ENCODE measurements at places on chromosomes 11 and 22.

DNA sequence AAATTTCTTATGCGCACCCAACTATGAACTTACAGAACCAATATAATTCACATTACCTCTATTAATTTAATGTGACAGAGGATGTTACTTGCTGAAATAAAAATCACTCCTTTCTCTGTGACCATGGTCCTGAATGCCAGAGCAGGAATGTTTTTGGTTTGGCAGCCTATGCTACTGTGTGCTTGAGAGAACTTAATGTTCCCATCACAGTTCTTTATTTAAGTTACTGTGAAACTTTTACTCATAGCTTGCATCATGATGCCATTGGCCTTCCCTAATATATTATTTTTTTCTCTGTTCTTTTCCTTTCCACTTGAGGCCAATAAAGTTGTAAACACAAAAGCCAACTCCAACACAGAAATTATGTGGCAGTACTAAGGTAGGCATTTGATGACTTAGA lies 142.2 kb downstream of the FAM76B start:
- DNase-seq = peak; percentile 82

DNA sequence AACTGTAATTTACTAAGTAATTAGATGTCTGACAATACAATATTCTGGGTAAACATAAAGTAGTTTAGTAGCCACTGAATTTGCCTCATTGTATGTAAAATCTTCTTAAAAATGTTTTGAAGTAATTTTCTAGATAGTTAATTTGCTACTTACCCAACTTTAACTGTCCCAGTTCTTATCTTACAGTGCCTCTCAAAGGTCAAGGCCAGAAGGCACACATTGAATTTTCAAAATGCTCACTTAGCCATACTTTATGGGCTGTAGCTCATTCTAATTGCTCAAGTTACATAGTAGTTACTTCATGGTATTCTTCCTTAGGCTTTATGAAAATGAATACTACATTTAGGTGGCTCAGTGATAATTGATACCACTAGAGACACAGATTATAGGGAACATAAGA lies 666.6 kb downstream of the CNTN5 start:
- DNase-seq = no peak

- DNase-seq = peak; percentile 67
These were observed 182.6 kb downstream of the TRPC6 start for GRCh38 chr11:101401245-101401644.

GRCh38 chr11:27390318-27391295 lies 27.6 kb upstream of the CCDC34 start:
- DNase-seq = no peak

DNA sequence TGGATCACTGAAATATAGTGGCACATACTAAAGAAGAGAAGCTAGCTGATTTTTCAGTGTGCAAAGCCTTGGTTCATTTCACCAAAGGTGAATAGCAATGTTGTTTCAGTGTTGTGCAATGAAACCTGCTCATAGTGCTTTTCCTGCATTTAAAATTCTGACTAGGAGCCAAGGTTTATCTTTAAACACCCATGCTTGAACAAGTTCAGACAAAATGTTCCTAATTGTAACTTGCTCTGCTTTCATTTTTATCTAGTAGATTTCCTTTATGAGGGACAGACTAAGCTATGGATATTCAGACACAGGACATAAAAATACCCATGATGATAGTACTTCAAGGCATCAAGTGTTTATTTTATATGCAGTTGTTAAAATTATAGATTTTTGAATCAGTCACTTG lies 47.7 kb downstream of the BBOX1 start:
- DNase-seq = no peak

DNA sequence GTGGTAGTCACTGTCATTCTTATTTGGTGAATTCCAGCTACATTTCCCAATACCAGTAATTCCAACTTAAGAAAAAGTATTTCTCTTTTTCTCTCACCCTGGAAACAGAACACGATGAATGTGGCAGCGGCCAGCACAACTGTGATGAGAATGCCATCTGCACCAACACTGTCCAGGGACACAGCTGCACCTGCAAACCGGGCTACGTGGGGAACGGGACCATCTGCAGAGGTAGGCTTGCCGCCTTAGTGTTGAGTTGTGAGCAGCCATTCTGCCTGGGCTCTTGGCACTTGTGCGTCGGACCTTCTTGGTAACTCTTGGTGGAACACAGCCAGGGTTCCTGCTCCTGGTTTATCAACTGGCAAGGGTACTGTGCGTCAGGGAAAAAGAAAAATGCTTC lies 559.8 kb downstream of the NELL1 start:
- DNase-seq = no peak

- peak; percentile 49 for DNase-seq
These were observed 865 bp downstream of the RBM14 start for GRCh38 chr11:66617155-66617834.

DNA sequence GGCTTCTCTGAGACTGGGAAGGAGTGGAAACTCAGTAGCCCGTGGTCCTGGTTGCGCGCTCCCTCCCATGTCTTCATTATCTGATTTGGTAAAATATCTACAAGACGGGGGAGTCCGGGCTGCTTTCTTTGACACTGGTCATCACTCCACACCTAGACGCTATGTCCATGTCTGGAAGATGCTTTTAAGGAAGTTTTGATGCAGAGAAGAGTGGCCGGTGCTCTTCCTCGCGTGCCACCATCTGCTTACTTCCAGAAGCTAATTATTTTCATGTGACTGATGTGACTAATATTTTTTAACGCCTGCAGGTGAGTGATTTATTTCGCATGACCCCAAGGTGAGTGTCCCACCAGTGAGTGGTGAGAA lies 339 bp upstream of the TRIM21 start:
- no peak for DNase-seq

GRCh38 chr11:16097543-16097942 lies 258.8 kb downstream of the SOX6 start:
- DNase-seq = no peak

DNA sequence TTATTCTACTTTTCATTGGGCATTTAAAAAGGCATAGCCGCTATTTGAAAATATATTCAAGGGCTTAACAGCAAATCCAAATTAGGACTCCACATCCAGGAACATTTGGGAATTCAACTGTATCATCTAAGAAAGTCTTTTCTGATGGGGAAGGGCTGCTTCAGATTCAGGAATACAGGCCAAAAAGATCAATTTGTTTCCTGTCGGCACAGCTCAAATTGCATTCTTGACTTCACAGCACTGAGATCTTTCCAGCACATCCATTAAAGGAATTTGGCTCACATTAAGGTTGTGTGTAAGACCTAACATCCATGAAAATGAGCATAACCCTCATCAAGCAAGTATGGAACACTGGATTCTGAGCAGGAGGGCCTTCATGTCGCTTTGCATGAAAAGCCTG lies 1169.5 kb upstream of the CCDC90B start:
- no peak for DNase-seq

DNA sequence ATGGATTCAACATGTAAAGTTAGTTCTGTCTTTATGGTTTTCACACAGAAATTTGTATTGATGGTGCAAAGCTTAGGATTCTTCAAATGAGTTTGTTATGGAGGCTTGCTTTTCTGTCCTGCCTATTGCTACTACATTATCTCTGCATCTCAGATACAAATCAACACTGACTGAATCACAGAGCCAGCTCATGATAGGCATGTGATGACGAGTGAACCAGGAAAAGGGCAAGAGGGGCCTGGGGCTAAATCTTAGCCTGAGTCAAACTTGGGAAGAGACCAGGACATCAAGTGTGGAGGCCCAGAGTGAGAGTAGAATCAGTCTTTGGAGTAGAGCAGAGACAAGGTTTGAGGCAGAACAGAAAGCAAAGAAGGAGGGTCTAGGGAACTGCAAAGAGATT lies 107.1 kb upstream of the CD44 start:
- peak; percentile 65 for DNase-seq

DNA sequence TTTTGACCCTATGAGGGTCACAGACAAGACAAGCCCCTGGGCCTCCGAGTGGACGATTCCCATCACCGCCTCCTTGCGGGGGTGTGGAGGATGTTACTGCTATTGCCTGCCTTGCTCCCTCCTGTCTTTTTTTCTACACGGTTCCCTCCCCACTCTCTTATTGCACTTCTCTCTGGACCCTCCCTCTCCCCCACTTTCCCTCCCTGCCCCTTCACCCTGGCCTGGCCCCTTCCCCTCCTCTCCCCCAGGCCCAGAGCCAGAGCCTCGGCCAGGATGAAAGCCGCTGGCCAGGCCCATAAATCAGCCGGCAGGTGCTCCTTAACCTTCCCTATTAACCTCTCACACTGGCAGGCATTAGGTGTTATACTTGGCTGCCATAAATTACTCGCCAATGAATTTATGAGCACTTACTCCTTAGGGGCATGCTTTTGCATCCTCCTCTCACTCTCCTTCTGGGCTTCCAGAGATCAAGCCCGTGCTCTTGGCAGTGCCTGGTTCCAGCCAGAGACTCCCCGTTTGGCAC lies 18.3 kb upstream of the ALX4 start:
- DNase-seq = no peak

- peak; percentile 35 for DNase-seq
These were observed 113.9 kb downstream of the CCDC81 start for GRCh38 chr11:86488553-86488952.

DNA sequence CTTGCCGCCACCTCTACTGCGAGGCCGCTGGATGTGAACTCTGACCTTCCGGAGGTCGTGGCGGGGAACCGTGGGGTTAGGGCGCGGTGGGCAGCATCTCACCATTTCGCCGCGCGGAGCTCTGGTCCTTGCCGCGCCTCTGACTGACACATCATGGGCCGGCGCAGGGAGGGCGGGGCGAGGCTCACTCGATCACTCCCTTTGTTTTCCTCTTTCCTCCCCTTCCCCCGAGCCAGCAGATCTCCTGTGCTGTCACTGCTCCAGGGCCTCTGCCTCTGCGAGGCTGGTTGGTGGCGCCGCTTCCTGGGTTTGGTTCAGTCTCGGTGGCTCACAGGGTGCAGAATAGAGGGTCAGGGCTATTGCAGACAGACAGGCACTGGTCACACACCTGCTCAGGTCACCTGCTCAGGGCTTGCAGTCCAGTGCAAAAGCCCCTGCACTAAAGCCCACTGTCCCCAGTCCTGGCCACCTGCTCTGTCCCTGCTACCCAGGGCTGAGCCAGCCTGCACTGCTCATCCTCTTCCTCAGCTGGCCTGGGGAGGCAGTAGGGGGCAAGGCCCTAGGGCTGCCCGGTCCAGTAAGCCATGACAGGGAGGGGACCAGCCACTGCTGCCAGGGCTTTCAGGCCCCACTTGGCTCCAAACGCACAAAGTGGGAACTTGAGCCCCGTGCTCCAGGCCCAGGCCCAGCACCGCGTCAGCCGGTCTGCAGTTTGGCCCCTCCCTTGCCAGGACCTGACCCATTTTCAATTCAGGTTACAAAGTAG lies 36.2 kb downstream of the PISD start:
- peak; percentile 50 for DNase-seq

DNA sequence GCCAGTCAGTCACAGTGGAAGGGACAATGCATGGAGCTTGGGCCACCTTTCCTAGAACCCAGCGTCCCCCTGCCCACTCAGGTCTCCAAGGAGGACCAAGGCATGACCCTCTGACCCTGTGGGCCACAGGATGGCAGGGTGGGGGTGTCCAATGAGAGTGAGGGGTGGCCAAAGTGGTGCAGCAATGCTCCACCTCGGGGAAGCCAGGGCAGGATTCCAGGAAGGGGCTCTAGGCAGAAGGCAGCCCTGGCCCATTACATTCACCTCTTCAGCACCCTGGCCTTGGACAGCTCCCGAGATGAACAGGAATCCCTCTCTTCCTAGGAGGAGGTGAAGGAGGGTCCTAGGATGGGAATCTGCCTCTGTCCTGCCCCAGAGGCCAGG lies 597.5 kb downstream of the BRD1 start:
- no peak for DNase-seq

GRCh38 chr22:27022896-27023361 lies 365.5 kb downstream of the MIAT start:
- DNase-seq = no peak

- no peak for DNase-seq
These were observed 5.2 kb upstream of the C22orf42 start for GRCh38 chr22:32164075-32164860.

DNA sequence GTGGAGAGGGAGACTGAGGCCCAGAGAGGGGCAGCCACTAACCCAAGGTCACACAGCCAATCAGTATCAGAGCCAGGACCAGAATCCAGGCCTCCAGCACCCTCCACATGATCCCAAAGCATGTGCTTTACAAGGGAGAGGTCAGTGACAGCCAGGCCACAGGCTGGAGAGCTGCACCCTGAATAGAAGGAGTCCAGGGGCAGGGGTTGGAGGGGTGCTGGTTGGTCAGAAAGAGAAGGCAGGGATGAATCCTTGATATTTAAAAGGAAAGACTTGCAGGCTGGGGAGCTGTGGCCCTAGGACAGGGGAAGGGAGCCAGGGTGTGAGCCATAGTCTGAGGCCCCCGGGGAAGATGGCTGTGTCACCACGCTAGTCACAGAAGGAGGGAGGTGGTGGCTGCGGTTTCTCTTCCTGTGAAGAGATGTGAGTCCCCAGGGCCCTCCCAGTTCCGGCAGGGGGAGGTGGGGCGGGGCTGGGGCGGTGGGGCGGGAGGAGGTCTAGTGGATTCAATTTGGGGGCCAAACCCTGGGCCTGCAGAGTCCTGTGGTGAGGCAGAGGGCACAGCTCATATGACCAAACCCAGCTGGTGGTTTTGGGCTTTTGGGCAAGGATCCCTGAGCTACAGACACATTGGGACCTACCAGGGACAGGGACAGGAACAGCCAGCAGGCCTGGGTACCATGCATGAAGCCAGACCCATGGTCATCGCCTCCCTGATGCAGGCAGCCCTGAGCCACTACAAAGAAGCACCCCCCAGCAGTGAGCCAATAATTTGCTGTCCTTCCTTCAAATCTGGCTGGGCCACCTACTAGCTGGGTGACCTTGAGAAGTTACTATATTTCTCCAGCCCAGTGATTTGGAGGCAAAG lies 14.0 kb downstream of the RAC2 start:
- DNase-seq = peak; percentile 55

DNA sequence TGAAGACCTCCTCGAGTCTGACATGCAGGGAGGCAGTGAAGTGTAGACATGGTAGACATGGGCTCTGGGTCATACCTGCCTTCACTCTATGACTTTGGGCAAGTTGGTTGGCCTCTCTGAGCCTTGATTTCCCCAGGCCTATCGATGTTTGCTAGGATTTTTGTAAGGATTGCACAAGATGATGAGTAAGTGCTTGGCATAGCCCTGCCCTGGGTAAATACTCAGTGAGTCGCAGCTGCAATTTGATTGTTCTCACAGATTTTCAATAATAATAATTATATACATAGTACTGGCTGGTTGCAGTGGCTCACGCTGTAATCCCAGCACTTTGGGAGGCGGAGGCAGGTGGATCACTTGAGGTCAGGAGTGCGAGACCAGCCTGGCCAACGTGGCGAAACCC lies 18.1 kb downstream of the MCM5 start:
- peak; percentile 54 for DNase-seq

DNA sequence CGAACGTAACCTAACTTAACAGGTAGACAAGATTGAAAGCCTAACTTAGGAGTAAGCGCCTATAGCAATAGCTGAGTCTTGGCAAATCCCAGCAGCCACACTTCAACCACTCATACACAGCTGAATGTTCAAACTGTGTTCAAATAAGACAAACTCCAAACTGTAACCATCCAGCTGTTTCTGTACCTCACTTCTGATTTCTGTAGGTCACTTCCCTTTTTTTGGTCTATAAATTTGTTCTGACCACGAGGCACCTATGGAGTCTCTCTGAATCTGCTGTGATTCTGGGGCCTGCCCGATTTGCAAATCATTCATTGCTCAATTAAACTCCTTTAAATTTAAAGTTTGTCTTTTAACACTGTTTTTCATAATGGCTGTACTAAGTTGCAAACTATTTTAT lies 8.2 kb upstream of the TENM4 start:
- no peak for DNase-seq

Data from fibroblast of mammary gland (primary cell).